ENCODE measurements at places on chromosomes 2 and 18.

DNA sequence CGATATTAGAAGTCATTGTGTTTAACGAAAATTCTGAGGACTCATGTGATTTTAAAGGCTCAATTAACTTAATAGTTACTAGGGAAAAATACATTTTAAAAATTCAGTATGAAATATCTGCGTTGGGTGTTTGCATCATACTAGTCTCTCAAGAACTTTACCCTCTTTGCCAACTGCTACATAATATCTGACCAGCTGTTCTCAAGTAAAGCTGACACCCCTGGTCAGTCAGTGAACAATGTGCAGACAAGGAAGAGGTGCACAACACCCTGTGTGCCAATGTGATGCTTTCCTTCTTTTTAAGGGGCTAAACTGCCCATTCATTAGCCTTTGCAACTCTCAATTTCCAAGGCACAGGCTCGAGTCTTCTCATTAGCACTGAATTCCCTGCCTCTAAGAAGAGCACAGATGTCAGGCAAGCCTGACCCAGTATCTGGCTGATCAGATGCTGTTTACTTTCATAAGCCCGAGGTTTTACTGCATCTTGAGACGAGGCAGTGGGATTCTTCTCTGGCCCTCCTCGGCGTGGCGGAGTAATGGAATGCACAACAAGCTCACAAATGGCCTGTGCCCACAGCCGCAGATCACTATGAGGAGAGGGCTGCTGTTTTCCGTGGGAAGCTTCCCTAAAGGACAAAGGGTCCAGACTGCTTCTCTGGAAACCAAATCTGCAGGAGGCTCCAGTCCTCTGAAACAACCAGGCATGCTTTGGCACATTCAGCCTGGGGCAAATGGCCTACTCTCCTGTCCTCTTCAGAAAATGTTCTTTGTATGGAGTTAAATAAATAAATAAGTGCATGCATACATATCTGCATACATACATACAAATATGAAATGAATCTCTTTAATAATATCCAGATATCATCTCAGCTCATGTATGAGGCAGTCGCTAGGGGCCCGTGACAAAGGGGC is 240.3 kb downstream of the ZNF521 start:
- no peak for DNase-seq

DNA sequence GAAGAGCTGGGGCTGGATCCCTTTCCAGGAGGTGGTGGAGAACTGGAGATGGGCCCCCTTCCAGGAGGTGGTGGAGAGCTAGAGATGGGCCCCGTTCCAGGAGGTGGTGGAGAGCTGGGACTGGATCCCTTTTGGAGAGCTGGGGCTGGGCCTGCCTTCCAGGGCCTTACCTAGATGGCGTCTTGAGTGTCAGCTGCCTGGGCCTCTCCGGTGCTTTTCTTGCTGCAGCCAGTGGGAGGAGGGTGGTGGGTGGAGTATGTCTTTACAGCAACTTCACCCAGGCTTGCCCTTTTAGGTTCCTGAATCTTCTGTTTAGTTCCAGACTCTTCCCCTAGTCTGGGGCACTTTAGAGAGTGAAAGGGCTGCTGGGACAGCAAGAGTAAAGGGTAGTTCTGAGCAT is 19.1 kb upstream of the TXNDC2 start:
- DNase-seq = no peak

GRCh38 chr18:34661464-34662087 is 48.5 kb upstream of the DTNA start:
- no peak for DNase-seq

GRCh38 chr18:8480506-8481328 is 128.5 kb upstream of the RAB12 start:
- no peak for DNase-seq

GRCh38 chr18:10530002-10530401 is 4.2 kb downstream of the NAPG start:
- no peak for DNase-seq
